ENCODE measurements at places on chromosomes 2 and 18.

DNA sequence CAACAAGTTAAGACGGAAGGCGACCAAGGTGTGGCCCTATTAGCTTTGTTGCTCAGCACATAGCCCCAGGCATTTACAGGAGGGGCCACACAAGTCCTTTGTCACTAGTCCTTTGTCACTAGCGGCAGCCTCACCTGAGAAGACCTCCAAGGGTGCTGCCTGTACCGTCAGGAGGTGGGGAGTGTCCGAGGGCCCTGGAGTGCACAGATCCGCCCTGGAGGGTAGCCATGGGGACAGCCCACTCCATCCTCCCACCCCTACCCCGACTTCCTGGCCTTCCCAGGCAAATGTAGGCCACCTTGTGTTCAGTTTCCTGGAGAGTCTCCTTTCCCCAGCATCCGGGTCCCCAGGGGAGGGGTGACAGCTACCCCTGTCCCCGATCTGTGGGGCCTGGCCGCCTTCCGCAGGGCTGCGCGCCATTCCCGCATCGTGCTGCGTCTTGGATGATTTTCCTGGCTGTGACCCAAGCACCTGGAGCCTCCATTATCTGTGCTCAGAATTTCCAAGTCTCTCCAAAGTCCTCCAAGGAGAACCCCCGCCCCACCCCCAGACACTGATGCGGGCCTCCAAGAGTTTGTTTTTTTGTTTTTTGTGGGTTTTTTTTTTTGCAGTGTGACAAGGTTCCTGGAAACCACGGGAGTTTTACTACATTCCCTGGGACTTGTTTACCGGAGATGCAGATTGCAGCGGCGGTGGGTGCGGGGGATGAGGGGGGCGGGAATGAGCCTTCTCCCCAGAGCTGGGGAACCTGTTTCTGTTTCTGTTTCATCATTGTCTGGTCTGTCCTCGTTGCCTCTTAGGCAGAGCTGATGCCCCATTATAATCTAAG, 28.6 kb downstream of the TEX44 start:
- no peak for DNase-seq

DNA sequence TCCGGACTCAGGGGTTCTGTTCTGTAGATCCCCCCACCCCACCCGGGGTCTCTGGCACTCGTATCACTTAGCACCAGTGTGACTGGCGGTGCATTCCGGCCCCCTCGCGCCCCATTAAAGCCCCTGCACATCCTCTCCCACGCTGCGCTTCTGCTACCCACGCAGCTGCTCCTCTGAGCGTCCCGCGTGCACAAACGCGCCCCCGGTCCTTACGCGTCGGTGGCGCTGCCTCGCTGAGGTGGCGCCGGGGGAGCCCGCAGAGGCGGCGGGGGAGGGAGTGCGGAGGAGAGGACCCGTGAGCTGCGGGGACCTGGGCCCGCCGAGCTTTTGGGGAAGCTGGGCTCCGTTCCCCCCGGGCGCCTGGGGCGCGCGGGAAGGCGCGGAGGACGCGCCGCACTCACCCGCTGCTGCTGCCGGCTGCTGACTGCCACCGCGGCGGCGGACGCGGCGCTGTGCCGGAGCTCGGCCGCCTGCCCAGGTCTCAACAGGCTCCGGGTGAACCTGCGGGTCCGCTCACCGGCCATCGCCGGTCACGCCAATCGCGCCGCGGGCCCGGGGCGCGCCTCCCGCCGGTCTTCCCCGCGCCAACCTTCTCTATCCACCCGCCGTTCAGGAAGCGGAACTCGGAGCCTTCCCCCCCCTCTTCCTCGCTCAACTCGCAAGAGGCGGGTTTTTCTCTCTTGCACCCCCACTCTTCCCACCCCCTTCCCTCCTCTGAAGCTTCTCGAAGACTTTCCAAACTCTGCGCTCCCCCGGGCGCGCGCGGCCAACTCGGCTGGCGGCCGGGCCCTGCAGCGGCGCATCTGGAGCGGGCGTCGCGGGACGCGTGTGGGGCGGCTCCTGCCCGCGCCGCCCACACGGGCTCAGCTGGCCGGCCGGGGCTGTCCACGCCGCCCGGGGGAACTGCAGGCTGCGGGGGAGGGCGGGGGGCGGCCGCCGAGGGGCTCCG, at the start of gene DOCK10:
Gene DOCK10, minus strand, starts transcription at position 618 of the 949 bp plus-strand sequence. Its CDS starts 94 bp downstream, at position 524.
- DNase-seq: peak; percentile 66

DNA sequence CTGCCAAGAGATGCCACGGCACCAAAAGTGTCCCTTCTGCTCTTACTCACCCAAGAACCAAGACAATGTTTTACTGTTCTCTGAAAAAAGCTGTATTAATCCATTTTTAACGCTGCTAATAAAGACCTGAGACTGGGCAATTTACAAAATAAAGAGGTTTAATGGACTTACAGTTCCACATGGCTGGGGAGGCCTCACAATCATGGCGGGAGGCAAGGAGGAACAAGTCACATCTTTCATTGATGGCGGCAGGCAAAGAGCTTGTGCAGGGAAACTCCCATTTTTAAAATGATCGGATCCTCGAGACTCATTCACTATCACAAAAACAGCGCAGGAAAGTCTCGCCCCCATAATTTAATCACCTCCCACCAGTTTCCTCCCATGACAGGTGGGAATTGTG, 1.9 kb upstream of the STAT1 start:
- no peak for DNase-seq

- peak; percentile 39 for DNase-seq
Observed at GRCh38 chr2:1051075-1051474, 100.4 kb downstream of the SNTG2 start.

All from fibroblast of mammary gland (primary cell).